GM04503 (cell line): ENCODE measurements at places on chromosomes 7 and 10.

DNA sequence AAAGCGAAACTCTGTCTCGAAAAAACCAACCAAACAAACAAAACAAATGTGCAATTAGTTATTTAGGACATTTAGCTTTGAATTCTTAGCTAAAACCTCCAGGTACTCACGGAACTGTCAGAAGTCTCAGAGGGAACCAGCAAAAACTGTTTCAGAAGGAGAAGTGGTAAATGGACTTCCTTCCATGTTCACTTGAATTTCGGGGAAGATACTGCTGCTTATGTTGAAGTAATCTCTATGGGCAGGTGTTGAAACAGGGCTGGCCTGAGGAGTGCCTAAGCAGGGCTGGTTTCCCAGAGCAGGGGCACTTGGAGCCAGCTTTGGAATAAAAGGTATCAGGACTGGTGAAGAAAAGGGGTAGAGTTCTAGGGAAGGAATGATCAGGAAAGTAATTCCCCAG, 2.4 kb upstream of the EXOC6 start:
- no peak for DNase-seq

DNA sequence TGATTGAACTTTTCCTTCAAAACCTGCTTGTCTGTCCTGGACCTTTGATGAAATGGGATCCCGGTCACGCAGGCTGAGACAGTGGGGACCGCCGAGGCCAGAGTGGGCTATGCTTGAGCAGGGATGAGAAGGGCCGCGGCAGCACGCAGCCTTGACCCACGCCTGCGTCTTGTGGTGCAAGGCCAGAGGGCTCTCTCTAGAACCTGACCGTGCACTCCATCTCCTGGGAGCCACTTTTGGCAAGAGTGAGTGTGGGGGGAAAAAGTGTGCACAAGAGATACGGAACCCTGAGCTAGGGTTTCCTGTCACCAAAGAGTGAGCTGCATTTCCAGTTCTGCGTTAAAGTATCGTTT, 42.4 kb downstream of the WIPI2 start:
- no peak for DNase-seq

- DNase-seq = peak; percentile 75
These were observed 43.5 kb downstream of the PDLIM1 start for GRCh38 chr10:95247200-95247880.

GRCh38 chr7:111474723-111475418, 87.4 kb downstream of the IMMP2L start:
- DNase-seq = no peak

GRCh38 chr10:17146892-17147291, 17.3 kb upstream of the CUBN start:
- no peak for DNase-seq

DNA sequence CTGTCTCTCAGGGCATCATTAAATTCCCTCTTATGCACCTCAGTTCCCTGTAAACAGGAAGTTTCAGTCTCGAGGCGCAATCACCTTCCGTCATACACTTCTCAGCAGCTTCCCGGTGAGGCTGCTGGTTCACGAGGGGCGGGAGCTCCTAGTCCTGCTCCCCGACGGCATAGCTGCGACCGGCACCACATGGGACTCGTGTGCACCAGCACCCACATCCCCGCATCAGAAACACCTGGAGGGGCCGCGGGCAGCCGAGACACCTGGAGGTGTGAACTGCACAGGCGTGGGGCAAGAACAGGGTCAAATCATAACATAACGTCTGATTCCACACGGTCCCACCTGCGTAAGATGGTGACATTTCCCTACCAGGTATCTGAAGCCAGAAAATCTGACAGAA, 52.7 kb downstream of the DIP2C start:
- no peak for DNase-seq

DNA sequence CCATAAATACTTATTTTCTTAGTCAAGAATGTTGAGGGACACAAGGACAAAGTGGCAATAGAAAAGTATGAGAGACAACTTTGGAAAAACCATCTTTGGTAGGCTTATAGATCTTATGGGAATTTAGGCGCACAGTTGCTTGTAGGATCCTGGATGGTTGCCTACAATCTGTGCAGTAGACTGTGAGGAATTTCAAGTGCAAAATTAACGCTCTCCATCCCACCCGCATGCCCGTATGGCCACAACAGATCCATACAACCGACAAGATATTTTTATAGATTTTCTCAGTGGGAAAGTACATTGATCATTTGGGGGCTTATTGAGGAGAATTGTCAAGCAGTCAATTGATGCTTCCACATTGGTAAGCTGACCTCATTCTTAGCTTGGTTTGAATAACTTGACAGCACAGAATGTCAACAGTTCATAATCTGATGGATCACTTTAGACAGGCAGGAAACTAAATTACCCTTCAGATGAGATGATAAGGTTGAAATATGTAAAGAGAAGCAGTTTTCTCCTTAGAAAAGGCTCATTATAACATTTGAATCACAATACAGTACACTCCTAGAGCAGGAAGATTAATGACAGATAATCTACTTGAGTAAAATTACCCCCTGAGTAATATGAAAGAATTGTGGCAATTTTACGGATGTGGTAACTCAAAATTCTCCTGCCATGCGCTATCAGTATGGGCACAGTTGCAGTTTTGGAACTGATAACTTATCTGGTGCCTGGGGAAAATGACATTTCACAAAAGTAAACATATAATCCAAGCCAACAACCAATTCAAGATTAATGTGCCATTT, 479.7 kb downstream of the KIF20B start:
- DNase-seq = no peak

GRCh38 chr10:31644931-31645633, 283.5 kb downstream of the ARHGAP12 start:
- DNase-seq = no peak

GRCh38 chr7:146864644-146865043, 748.0 kb downstream of the CNTNAP2 start:
- no peak for DNase-seq

DNA sequence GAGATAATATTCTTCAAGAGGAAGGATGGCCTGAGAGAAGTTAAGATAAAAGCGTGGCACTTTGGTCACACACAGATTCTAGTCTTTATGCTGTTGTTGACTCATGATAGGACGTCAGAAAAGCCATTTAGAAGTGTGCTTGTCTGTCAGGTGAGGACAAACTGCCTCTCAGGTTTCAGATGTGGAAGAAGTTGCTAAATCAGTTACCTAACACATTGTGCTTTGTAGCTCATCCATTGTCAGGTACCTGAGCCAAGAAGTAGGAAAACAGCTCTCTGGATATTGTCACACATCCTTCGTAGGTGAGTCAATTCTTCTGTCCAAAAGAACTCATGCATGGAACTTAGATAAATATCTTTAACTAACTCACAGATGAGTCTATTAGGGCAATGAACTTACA, 49.5 kb upstream of the PHYHIPL start:
- DNase-seq = no peak

GRCh38 chr7:139648941-139649425, 125.5 kb downstream of the CLEC2L start:
- no peak for DNase-seq

GRCh38 chr7:20562461-20562860, 53.0 kb upstream of the ABCB5 start:
- no peak for DNase-seq

- DNase-seq = no peak
These were observed 7.9 kb downstream of the ESYT2 start for GRCh38 chr7:158821171-158822031.

- DNase-seq = no peak
These were observed 6.4 kb downstream of the AGMO start for GRCh38 chr7:15555381-15555859.

DNA sequence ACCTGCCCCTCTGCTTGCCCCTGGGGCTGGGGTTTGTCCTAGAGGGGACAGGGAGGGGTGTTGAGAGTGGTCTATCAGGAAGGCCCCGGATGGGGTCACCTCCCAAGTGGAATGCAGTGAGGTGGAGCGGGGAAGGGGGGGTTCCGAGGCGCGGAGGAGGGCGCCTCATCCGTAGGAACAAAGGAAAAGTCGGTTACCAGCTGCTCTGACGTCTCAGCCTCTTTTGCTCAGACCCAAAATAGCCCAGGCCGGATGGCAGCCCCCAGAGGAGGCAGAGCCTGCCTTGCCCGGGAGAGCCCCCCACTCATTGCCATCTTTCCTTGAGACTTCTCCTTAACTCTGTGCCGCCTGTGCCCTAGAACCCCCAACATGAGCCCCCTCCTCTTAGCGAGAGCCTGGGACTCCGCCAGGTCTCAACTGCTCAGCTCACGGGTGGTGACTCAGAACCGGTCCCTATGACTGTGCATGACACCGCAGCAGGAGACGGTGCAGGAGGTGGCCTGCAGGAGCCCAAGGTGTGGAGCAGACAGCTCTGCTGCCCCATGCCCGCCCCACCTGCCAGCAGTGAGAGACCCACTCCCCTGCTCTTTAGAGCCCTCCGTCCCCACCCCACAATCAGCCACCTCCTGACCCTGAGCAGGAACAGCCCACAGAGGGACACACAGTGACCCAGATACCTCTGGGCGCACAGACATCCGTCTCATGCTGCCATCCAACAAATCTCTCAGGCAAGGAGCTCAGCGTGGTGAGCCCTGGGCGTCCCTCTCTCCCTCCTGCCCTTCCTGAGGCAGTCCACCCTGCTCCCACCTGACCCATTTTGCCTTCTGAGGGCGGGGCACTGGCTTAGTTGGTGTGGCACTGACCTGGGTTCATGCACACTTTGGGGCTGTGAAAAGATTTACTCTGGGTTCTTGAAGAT, 13.1 kb downstream of the STX1A start:
- DNase-seq = no peak
